D721Med (cell line): ENCODE measurements at places on chromosomes 13 and 19.

GRCh38 chr13:85373322-85373721 lies 425.9 kb downstream of the SLITRK6 start:
- no peak for DNase-seq

GRCh38 chr19:3075605-3076431 lies 13.5 kb upstream of the TLE5 start:
- peak; percentile 26 for DNase-seq

DNA sequence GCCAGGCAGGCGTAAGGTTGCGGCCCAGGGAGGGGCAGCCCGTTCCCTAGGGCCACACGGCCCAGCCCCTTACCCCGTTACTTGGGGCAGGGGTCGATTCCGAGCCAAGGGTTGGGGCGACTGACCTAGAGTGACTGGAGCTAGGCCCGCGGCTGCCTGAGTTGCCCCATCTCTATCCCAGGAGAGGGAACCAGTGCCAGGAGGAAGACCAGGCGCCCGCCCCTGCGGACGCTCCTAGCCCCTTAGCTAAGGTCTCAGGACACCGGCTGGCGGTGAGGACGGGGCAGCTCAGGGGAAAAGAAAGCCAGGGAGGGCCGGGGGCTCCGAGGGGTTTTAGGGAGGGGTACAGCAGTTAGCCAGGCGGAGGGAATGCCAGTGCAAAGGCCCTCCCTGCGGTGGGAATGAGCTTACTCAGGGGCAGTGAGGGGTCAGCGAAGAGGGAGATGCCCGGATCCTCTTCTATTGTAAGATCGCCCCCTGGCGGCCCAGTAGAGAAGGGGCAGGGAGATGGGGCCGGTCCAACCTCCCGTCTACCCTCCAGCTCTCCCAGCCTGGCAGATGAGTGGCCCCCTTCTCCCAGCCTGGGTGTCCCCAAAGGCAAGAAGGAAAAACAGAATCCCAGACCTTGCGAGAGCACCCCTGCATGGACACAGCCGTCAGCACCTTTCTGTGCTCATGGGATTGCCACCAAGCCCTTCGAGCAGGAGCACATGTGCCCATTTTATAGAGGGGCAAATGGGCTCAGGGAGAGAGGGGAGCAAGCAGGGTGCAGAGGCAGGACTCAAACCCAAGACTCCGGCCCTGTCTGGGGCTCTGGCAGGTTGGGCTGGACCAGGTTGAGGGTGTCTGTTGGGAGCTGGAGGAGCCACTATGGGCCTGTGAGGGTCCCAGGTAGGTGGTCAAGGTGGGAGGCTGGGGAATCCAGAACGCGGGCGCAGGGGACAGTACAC lies 16.3 kb downstream of the CILP2 start:
- DNase-seq: no peak

- no peak for DNase-seq
Measured at GRCh38 chr19:49080392-49080791, 4.9 kb upstream of the SNRNP70 start.

GRCh38 chr13:104522235-104523072 lies 1456.2 kb upstream of the SLC10A2 start:
- DNase-seq: no peak

- no peak for DNase-seq
Measured at GRCh38 chr19:3732108-3732507, 23.9 kb downstream of the TJP3 start.

GRCh38 chr19:13007292-13008045 lies 12.2 kb downstream of the NFIX start:
- DNase-seq: no peak
